ENCODE measurements at places on chromosomes 3 and 15.

DNA sequence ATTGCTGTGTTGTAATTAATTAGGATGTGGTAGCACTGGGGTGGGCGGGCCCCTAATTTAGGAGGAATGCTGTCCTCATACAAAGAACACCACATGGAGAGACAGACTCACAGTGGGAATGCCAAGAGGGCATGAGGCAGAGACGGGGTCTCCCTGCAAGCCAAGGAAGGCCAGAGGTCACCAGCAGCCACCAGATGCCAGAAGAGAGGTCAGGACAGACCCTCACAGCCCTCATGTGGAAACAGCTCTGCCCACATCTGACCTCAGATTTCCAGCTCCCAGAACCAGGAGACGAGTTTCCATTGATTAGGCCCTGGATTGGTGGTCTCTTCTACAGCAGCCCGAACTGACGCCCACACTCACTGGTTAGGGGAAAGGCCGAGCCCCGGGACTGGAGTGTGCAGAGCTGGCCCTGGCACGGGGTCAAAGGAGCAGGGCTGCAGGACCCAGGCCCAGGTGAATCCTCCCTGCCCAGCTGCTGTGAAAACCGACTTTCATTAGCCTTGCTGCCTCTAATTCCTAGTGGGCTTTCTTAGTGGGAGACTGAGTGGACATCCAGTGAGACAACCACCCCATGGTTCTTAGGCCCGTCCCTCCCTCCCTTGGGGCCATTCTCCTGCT is 43.0 kb upstream of the SLC41A3 start:
- no peak for DNase-seq

GRCh38 chr15:65374334-65374733 is 3.5 kb downstream of the IGDCC3 start:
- no peak for DNase-seq

- peak; percentile 64 for DNase-seq
These were observed 33.7 kb downstream of the VIPR1 start for GRCh38 chr3:42535981-42536784.

GRCh38 chr3:169863458-169863899 is 6.3 kb downstream of the LRRC31 start:
- peak; percentile 79 for DNase-seq

DNA sequence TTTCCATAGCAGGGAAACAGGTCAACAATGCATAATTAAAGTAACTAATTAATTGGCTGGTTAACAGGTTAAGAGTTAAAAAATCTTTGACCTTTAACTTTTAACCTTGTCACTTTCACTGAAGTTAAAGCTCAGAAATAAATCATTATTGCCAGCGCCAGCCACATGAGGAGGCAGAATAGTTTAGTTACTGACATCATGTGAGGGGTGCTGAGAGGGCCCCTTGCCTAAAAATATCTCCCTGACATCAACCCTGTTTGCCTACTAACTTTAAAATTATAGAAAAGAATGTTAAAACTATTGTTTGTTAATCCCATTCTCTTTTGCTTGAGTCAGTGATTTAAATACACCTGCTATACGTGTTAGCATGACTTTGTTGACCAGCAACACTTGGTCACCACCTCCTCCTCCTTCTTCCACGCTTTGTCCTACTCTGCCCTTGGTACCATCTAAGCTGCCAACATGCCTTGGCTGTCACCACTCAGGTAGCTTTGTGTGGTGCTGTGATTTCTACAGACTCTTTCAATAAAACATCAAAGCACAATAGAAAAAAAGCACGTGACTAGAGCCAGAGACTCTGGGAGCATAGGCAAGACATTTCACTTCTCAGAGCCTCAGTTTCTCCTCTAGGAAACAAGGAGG is 2.7 kb downstream of the FBXO40 start:
- no peak for DNase-seq

GRCh38 chr3:9727743-9728142 is 3.8 kb upstream of the BRPF1 start:
- no peak for DNase-seq

DNA sequence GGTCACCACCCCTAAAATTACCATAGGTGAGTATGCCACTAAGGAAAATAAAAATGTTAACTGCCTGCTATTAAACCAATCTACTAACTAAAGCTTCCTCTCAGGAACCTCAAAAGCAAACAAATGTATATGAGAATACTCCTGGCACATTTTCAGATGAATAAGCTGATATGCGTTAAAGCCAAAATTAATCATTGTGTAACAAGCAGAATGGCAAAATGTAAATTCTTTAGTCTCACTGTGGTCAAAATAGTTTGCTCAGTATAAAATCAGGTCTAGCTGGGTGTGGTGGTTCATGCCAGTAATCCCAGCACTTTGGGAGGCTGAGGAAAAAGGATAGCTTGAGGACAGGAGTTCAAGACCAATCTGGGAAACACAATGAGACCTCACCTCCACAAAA is 53.6 kb downstream of the SUMF1 start:
- no peak for DNase-seq

DNA sequence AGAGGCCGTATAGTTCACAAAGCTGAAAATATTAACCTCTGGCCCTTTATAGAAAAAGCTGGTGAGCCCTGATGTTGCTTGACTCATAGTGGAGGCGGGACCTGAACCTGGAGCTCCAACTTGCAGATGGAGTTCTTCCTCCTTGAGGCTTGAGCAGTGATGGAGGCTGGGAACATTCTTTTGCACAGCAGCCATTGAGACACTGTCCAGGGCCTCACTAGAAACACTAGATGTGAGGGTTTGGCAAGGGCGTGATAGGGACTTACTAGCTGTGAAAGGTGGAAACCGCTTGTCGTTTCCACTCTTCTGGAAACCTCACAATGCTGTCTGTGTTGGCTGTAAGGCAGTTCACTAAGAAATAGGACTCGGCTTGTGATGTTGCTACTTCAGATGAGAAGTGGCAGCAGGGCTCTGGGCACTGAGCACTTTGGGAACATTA is 12.5 kb downstream of the SMAD6 start:
- DNase-seq = no peak

- no peak for DNase-seq
These were observed 17.5 kb downstream of the LSG1 start for GRCh38 chr3:194654443-194654842.

- no peak for DNase-seq
These were observed 39.5 kb downstream of the ITPR1 start for GRCh38 chr3:4532535-4533112.

DNA sequence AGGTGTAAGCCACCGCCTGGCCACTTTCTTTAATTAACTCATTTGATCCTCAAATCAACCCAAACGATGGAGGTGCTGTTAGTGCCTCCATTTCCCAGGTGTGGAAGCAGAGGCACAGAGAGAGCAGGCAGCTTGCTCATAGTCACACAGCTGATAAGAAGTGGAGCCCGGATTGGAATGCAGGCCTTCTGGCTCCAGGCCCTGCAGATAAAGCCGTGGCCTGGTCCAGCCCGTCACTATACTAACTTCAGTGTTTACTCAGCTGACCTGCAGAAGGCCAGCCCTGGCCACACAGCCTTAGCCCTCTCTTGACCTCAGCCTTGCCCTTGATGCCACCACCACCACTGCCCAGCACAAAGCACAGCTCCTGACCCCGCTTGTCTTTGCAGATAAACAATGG is 116.7 kb downstream of the NUP210 start:
- DNase-seq = no peak

GRCh38 chr3:38605981-38606380 is 43.5 kb downstream of the SCN5A start:
- no peak for DNase-seq

GRCh38 chr15:78317145-78317836 is 17.9 kb upstream of the SKIC8 start:
- DNase-seq = no peak

DNA sequence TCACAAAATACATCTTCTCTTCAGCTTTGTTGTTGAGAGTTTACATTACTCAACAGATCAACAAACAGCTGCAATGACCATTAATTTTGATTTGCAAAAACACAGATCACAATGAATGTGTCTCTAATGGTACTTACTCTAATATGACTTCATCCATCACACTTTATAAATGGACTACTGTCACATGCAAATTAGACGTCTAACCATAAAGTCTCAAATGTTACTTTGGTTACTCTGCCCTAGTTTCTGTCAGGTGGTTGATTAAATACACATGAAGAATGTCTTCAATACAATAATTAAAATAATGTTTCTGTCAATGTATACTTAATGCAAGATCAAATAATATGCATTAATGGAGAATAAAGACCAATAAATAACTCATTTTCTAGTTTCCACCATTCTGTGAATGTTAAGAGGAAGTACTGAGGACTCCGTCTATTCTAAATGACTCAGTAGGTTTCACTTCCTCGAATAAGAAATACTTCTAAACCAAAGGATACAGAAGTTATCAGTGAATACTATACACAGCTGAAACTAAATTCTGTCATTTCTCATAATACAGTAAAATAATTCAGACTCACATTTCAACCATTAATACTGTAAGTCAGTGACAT is 145.8 kb downstream of the CBLB start:
- peak; percentile 19 for DNase-seq

DNA sequence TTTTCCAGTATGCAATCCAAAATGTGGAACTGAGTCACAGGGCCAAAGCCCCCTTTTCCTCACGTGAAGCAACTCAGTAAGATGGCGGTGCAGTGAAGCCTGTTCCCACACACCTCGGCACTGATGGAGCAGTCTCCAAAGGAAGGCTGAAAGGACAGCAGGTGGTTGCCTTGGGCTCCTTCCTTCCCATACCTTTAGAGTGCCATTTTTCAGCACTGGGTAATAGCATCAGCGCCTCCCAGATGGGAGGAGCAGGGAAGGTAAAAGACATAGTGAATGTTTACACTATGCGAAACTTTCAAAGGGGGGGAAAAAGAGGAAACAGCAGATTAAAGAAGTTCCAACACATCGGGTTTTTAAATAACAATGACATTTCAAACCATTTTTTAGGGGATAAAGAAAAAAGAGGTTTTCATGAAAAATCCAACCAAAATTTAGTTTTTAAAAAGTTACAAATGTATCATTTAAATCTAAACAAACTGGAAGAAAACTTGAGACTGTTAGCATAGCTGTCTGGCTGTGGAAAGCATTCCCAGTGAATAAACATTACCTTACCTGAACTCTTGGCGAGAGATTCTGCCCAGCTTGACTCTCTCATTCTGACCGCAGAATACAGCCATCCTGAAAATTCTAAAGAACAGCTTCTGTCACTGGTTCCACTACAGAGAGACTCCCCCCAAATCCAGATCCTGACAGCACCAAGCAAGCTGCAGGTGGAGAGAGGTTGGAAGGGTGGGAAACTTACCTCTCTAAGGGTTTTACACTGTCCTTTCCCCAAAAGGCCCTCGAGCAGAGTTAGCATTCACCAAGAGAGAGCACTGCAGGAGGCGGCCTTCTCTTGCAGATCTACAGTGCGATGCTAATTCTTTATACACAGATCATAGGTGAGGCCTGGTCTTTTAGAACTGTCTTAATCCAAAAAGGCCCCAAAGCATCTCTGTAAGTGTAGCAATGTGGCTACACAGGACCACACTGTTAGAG is 32.6 kb downstream of the ABCC5 start:
- DNase-seq = no peak

DNA sequence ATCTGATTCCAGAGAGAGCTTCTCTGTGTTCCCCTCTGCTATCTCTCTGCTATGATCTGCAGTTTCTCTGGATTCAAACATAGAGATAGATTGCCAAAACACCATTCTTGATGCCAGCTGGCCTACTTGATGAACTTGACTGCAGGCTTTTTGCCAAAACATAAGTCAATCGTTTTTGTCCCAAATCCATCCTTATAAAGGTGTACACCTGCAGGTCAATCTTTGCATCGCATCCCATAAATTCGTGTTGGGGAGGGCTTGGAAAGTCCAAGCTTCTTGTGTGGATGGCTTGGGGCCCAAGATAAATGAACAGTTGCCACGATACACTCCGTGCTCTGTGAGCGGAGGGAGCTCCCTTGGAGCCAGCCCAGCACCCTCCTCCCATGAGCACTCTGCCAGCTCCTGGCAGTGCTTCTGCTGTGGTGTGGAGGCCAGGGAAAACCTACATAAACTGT is 2.7 kb downstream of the CERS3 start:
- DNase-seq = no peak

Data from CD4-positive, alpha-beta T cell treated with Interleukin-17A for 1 hour (primary cell).